Cerebellar nuclear complex (tissue), 1 donor: ENCODE measurements at places on chromosomes 12 and 14.

DNA sequence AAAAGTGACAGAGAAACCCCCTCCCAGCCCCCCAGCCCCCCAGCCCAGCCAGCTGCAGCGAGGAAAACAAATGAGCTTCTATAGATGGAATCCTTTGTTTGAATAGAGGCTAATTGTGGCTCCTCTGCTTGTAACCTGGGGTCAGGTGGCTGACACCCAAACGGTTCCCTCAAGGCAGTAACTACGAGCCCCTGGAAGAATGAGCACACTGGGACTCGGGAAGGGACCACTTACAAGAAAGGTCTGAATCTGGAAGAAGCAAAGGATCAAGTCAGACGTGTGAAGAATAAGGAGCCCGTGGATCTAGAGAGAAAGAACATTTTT, 108.7 kb upstream of the FUT8 start:
- DNase-seq = no peak

GRCh38 chr14:65080960-65081747, 21.2 kb downstream of the MAX start:
- no peak for DNase-seq

GRCh38 chr12:122081697-122082221, 3.2 kb downstream of the MLXIP start:
- DNase-seq = no peak

DNA sequence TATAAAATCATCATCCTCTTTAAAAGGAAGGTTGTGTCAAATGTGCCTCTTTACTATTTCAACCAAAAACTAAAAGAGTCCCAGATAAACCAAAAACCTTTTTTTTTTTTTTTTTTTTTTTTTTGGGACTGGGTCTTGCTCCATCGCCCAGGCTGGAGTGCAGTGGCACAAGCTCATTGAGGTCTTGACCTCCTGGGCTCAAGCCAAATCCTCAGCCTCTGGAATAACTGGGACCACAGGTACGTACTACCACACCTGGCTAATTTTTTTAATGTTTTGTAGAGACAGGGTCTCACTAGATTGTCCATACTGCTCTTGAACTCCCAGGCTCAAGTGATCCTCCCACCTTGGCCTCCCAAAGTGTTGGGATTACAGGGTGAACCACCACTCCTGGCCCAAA, 16.4 kb upstream of the SELPLG start:
- DNase-seq = no peak

GRCh38 chr14:100842799-100843198, 16.9 kb downstream of the MEG3 start:
- no peak for DNase-seq

- no peak for DNase-seq
Observed at GRCh38 chr12:73726881-73727280, 810.8 kb upstream of the ATXN7L3B start.

DNA sequence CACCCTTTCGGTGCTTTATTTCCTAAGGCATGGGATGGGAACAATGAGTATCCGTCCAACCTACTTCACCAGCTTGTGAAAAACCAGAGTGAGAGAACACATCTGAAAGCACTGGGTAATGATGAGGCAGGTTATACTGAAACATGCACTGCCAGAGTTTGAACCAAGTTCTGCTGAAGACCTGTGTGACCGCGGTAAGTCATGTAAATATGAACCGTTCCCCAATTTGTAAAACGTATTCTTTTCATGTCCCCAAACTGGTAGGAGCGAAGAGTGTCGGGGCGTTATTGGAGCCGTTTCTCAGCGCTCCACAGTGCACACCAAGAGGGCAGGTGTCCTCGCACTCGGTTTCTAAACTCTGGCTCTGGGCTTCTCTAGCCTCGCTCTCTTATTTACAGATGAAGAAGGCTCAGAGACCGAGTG, 788 bp upstream of the NGDN start:
- DNase-seq = peak; percentile 53

- DNase-seq = no peak
Observed at GRCh38 chr12:98373025-98373554, 142.3 kb upstream of the TMPO start.

DNA sequence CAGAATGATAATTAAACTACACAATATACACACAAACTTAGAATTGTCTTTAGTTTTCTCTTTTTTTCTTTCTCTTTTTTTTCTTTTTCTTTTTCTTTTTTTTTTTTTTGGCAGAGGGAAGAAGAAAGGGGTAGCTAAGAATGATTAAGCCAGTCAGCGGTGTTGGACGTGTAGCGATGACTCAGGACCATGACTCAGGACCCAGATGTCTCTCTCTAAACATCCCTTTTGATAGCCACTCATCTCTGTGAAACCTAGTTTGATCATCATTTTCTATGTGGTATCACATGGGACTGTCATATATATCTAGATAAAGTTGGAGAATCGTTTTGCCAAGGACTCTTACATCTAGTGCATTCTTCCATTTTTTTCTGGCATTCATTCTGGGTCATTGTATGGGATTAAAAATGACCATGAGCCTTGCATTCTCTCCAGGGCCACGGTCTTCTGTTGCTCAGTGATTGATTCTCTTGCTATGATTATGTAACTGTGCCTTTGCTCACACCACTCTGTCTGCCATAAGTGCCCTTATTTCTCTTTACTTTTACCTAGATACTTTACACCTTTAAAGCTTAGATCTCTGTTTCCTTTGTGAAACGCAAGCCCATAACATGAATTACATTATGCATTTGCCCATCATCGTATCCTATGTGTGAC, 26.6 kb upstream of the NRXN3 start:
- no peak for DNase-seq

- no peak for DNase-seq
Observed at GRCh38 chr14:99744873-99745224, 48.4 kb upstream of the EML1 start.

DNA sequence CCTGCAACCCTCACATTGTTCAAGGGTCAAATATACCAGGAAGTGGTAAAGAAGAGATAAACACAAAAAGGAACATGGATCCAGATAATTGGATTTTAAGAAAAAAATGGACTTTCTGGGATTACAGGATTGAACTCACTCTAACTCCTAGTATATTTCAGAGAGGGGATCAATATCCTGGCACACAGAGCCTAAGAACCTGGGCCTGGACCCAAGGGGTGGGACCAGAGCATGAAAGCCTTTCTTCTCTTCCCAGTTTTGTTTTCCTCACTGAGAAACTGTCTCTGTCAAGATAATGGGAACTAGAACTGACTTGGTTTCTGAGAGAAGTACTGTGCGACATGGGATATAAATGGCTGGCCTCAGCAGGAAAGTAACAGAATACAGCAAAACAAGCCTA, 422.8 kb upstream of the STXBP6 start:
- no peak for DNase-seq

GRCh38 chr12:100733817-100734593, 60.6 kb upstream of the ANO4 start:
- DNase-seq = no peak

DNA sequence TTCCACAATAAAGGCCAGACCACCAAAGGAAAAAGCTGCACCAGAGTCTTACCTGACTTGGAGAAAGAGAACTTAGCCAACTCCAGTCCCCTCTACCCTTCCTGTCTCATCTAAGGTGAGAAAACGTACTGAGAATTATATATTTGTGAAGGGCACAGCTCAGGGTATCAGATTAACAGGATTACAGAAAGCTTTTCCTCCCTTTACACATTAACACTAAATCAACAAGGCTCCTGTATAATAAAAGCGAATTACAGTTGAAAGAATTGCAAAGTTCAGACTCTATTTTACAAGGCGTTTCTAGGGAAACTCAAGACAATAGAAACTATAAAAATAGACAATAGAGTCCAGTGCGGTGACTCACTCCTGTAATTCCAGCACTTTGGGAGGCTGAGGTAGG, 82.7 kb upstream of the RPL10L start:
- DNase-seq = no peak

DNA sequence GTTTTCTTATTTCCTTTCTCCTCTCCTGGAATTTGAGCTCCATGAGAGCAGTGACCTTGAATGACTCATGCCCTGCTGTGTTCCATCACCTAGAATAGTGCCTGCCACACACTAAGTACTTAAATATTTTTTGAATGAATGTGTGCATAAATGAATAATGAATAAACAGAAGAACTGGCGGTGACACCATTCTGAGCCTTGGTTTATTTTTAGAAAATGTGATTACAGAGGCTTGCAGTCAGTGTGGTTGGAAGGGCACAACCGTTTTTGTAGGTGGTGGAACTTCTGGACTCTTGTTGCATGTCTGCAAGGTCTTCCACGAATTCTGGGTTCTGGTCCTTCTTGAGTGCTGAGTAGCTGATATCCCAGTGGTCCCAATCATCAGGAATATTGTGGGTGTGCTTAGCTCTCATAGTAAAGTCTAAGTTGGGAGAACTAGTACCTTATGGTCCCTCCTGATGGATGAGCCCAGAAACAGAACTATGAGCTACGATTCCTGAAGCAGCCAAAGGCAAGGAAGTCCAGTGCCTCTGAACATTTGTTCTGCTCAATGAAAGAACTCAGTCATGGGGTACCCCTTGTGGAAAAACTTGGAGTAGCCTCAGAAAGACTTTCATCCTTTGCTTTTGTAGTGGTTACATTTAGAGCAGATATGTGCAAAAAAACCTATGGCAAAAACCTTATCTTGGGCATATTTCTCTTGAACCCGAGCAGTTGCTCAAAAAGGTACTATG, 28.8 kb upstream of the BHLHE41 start:
- no peak for DNase-seq

DNA sequence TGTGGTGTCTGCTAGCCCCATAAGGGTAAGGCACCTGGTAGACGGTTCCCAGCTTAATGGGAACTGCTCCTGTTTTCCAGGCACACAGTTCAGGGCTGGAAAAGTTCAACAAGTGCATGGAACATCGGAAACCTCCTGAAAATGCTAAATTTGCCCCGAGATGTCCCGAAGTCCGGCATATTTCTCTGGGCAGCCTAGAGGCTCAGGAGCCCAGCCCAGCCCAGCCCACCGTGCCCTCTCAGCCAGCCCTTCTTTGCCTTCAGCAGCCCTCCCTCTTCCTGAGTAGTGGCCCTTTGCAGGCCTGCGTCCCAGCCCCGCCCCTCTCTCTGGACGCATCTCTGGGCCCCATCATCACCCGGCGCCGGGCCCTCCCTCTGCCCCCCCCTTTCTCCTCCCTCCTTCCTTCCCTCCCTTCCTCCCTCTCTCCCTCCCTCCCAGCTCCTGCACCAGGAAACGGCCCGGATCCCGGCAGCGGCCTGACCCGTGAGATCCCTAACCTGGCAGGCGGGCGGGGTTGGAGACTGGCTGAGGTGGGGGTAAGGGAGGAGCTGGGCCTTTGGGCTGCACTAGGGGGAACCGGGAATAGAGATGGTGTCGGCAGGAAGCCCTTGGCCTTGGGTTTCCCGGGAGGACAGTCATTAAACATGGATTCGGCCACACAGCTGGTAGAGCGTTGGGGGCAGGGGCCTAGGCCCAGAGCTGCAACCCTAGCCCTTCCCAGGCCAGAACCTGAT, at the start of gene BCL2L2:
TSS of gene BCL2L2 (plus strand) at position 422 of the 734 bp plus-strand sequence. CDS start 935 bp downstream, outside the sequence.
- no peak for DNase-seq

DNA sequence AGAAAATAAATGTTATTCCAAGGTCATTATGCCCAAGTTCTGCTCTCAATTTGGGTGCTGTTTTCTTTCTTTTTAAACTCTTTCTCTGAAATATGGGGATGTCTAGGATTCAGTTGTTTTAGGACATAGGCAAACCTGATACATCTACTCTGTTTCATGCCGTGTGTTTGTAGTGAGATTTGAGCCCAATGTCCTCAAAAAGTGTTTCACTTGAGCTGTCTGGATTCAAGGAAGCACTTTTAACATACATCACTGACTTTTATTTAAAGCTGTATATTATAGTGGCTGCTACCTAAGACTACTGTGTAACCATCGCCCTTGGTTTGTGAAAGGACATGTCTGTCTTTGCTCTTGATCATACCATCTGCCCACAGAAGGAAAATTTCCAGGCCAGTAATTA, 709.3 kb upstream of the STXBP6 start:
- no peak for DNase-seq

GRCh38 chr12:46608431-46609272, 217.1 kb downstream of the SLC38A4 start:
- DNase-seq = no peak

DNA sequence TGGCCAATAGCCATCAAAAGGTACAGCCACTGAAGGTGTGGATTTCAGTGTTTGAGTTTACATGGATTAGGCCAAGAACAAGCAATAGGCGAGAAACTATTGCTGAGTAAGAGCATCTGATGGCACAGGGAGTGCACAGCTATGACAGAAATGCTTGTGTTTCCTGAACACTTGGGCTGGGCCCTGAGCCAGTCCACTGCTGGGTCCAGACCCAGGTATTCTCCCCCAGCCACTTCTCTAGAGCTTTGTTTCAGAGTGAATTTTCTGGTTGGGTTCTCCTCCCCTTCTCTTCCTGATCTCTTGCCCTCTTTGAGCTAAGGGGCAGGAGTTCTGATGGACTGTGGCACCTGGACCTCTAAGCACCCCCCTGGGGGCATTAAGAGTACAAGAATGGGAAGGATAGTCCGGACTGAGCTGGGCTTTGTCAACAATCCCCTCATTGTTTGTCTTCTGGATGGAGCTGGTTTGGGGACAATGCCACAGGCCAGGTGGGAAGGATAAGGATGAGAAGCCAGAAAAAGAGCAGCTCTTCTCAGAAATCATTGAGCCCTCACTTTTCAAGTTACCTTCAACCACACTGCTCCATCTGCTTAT, 8.3 kb downstream of the HOXC5 start:
- DNase-seq = no peak

- no peak for DNase-seq
Observed at GRCh38 chr12:75960086-75960910, 71.3 kb downstream of the PHLDA1 start.

DNA sequence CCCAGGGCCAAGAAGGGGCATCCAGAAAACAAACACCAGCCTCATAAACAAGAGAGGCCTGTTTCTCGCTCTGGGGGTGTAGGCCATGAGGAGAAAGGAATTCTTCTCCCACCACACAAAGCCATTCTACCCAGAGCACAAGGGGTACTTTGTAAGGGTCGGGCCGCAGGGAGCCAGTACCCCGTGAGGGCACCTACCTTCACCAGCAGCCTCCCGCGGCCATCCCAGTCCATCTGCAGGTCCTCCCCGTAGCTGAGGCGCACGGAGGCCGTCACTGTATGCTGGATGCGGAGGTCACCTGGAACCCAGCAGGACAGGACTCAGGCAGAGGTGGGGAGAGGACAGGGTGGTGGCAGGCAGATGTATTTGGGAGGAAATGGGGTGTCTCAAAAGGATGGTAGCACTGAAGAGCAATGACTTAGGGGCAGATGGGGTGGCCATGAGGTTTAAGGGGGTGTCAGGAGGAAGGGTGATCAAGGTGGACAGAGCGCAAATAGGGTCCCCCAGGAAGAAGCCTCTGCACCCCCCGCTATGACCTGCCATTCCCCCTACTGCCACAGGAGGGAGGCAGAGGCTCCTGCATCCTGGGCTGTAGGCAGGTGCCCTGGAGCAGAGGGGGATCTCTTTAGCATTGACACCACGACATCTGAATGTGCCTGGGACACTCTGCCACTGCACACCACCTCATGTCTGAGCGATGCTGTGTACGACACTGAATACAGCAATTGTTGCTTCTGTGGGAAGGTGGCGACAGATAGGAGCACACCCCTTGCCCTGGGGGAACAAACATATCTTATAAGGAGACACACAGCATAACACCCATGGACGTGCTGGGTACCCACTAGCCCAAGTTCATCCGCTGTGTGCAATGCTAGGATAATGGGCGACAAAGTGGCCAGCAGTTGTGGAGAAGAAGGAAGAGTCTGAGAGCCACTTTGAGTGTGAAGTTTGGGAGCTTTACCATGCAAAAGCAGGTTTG, 61.4 kb downstream of the VWF start:
- DNase-seq = no peak
